COLO829 (cell line): ENCODE measurements at places on chromosomes 16 and 17.

DNA sequence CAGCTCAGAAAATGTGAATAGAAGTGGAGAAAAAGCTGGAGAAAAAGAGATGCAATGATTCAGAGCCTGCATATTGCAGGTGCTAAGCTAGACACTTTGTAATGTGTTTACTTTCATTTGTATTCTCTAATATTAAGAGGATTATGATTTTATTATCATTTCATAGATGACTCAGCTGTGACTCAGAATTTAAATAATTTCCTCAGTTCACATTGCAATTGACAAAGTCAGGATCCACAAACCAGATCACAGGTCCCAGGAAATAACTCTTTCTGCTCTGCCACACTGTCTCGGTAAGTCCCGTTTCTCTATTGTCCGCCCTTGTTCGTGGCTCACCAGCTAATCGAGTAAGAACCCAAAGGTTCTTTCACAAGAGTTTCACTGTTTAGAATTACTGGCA, 235.4 kb upstream of the MON1B start:
- DNase-seq, result no peak

- DNase-seq, result no peak
Observed at GRCh38 chr17:30031214-30031869, 85.3 kb upstream of the NSRP1 start.

- no peak for DNase-seq
Observed at GRCh38 chr16:27780468-27781194, 230.7 kb downstream of the KATNIP start.

- DNase-seq, result no peak
Observed at GRCh38 chr16:19991614-19992013, 82.1 kb downstream of the GPR139 start.

DNA sequence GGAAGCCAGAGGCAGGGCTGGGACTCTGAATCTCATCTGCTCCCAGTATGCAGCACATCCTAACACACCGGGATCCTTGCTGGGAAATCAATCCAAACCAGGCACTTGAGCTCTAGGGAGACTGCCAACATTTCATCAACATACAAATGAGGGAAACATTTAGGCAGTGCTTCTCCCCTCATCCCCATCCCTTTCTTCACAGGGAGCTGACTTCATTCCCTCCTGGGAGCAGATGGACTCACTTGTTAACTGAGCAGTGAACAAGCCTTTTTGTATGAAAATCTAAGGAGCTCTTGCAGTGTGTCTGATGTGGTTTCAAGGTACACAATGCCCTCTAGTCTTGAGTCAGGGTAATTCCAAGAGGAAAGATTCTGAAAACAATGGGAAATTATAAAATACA, 96.3 kb downstream of the TMEM114 start:
- no peak for DNase-seq

DNA sequence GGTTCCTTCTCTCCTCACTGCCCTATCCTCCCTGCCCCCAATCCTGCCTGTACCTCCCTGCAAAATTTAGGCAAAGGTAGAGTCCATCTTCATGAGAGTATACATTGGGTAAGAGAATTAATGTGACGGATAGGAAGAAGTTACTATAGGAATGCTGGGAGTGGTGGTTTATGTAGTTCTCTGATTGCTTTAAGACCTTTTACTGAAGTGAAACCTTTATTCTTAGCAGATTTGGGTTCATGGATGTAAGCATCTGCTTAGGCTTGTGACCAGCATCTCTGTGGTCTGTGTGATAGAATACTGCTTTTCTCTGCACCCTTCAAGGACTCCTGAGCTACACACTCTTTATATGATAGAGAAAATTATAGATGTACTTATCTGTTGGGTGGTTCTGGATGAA, 127.3 kb downstream of the PRKCA start:
- DNase-seq, result no peak

DNA sequence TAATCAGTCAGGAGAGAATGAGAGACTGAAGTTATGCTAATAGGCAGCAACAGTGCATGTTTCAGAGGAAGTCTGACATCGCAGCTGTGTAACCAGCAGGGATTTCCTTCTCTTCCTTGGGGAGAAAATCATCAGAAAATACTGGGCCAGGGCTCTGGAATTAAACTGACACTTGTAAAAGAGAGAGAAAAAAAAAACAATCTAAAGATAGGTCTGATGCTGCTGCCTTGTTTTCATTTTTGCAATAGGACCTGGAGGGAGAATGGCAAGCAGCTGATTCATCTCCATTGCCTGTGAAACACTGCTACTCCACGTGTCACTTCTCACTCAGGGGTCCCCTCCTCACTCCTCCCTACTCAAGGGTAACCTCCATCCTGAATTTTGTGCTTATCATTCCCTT, 17.7 kb upstream of the CORO6 start:
- no peak for DNase-seq

DNA sequence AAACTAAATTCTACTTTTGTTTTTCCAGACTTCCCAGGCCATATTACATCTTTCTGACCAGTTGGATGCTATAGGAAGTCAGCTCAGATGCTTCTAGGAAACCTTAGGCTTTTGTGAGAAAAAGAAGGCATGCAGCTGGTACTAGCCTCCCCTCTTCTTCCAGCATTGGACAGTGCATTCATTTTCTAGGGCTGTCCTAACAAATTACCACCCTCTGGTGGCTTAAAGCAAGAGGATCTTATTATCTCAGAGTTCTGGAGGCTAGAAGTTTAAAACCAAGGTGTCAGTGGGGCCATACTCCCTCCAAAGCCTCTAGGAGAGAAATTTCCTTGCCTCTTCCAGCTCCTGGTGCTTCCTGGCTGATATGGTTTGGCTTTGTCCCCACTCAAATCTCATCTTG, 467.8 kb downstream of the SLC39A11 start:
- no peak for DNase-seq

DNA sequence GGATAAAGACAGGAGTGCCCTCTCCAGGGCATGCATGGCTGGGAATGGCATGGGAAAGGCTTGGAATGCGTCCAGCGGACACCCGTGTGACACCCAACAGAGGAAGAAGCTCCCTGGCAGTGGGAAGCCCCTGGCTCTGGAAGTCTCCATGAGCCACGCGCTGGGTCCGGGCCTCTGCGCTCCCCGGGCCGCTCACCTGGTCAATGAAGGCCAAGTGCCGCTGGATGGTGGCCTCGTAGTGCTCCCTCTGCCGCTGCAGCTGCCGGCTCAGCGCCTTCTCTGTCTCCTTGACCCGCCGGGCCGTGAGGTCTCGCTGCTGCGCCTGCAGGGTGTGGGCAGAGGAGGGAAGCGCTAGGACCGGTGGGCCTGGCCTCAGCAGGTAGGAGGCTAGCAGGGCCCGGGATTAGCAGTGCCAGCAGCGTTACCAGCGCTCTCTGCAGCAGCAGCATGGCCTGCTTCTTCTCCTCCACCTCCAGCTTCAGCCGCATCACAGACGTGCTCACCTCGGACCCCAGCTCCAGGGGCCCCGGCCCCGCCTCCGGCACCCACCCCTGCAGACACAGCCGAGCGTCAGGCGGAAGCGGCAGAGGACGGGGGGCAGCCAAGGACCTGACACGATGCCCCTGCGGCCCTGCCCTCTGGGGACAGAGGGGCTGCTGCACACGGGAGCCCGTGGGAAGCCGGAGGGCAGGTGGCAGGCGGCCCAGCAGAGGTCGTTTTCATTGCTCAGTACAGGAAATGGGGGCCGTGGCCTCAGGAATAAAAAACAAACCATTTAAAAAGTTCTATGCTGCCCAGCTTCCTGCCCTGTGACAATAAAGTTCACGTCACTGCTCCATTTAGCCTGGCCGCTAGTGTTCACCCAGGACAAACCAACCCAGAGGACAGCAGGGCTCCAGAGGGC, 26.0 kb downstream of the CEP131 start:
- DNase-seq, result no peak

DNA sequence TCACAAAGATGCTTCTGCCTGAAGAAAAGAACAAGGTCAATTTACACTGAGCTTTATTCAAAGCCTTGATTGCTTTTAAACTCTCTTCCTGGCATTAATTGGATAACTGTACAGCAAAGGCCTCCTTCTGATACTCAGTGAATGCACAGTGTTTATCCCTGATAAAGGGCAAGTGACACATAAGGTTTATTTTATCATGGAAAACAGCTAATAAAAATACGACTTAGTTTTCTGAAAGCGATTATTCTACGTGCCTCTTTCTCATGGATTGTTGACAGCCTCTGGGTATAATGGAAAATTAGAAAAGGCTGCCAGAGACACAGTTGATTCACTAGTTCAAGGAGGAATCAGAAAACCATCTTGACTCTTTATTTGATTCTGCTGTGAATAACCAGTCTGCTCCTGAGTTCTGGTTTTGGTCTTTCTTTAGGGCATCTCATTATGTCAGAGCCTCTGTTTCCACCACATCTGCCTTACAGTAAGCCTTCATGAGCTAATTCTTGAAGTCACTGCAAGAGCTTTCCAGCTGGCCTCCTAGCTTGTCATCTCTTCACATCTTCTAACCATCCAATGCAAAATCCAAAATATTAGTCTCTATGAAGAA, 212.9 kb downstream of the CNTNAP4 start:
- DNase-seq, result peak; percentile 0

- DNase-seq, result no peak
Observed at GRCh38 chr16:52863000-52863399, 189.7 kb downstream of the CHD9NB start.

DNA sequence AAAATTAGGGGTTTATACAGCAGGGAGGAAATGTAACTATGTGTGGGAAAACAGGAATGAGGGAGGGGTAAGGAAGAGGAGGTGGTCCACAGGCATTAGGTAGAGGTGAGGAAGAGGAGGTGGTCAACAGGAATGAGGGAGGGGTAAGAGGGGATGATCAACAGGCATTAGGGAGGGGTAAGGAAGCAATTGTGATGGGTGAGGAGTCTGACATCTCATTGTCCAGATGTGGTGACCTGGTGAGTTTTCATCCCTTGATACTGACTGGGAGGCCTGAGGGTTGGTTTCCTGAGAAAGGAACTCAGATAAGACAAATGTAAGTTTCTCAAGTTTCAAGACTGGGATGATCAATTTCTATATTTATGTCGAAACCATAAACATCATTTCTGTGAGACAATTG, 206.2 kb upstream of the C16orf82 start:
- DNase-seq, result no peak

DNA sequence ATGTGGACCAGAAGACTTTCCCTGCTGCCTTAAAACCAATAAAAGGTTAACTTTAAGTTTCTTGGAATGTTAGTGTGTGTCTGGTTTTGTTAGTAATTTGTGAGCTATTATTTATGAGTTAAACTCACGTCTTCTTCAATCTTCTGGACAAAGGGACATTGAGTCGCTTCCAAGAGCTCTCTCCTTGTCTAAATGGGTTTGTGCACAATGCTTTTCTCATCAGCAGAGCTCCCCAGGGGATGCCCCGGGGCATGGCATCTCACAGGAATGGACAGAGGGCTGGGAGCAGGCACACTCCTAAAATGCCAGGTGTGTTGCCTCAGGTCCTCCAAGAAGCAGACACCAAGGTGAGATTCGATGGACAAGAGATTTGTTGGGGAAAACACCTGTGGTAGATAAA, 90.5 kb downstream of the RGS9 start:
- peak; percentile 50 for DNase-seq

- no peak for DNase-seq
Observed at GRCh38 chr16:25726430-25727098, 34.8 kb downstream of the HS3ST4 start.

- no peak for DNase-seq
Observed at GRCh38 chr17:38587947-38588787, 17.6 kb downstream of the SRCIN1 start.

GRCh38 chr17:55421179-55421934, at the start of gene MMD:
Gene MMD (minus strand): TSS chr17:55421835. CDS start chr17:55421695, 140 bp downstream.
- peak; percentile 17 for DNase-seq
